ENCODE measurements at places on chromosomes 7 and 10.

DNA sequence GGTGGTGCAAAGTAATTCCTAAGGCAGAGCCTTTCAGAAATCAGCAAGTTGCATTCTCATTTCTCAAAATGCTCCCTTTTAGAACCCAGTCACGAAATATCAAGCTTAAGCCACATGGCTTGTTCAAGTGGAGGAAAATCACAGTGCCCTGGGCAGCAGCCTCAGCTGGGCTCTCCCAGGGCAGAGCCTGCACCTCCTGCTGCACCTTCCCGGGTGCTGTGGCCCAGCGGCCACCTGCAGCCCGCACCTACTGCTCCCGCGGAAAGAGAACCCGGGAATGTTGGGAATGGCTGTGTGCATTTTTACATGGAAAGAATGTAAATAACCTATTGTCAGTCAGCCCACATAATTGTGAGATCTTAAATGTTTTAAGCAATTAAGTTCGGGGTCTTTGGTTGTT is 396.5 kb upstream of the VSTM2A start:
- no peak for DNase-seq

DNA sequence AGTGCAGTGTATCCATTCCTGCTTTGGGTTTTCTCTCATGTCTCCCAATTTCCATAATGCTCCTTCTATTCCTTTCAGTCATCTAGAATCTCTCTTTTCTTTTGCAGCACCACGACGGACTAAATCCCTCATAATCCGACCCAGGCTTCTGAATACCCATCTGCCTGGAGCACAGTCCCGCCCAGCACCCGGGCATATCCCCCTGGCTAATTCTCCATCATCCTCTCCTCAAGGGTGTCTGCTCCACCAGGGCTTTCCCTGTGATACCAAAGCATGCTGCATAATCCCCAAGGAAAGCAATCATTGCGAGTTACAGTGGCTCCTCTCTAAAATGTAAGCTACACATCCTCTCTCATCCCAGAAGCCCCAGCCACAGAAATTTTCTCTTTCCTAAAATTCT is 321.9 kb downstream of the CCDC3 start:
- DNase-seq, result no peak

GRCh38 chr7:10931161-10931560 is 42.5 kb upstream of the PHF14 start:
- DNase-seq, result no peak

- no peak for DNase-seq
Measured at GRCh38 chr7:91408388-91409154, 144.3 kb downstream of the FZD1 start.

GRCh38 chr10:30027057-30028005 is 32.1 kb downstream of the JCAD start:
- no peak for DNase-seq

DNA sequence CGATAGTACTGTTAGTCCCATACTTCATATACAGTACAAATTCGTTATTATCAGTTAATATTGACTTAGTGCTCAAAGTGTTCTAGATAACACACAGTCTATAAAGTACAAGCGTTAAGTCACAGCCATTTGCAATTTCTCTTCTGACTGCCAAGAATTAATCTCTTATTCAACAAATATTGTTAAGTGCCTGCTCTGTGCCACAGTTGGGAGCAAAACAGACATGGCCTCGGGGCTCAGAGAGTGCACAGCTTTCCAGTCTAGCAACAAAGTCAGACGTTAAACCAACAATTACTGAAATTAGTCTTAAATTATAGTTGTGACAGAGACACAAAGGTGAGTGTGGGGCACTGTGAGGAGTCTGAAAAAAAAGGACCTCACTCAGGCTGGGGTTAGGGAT is 113.0 kb upstream of the DPP6 start:
- DNase-seq, result no peak

- no peak for DNase-seq
Measured at GRCh38 chr10:127197154-127197432, 702 bp upstream of the INSYN2A start.

DNA sequence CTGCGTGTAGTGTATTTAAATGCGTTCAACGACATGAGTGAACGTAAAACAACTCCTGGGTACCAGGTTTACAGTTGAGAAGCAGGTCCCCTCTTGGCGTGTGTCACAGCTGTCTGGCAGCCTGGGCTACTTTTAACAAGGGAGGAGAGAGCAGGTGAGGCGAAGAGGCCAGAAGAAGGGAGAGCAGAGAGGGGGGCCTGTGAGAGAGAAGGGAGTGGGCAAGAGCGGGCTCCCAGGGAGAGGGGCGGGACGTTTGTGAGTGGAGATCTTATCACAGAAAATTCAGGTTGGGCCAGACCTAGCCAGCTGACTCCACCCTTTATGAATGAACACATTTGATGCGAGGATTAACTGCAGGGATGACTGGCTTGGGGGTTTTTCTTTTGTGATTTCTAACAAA is 154.0 kb downstream of the CAMK1D start:
- no peak for DNase-seq

DNA sequence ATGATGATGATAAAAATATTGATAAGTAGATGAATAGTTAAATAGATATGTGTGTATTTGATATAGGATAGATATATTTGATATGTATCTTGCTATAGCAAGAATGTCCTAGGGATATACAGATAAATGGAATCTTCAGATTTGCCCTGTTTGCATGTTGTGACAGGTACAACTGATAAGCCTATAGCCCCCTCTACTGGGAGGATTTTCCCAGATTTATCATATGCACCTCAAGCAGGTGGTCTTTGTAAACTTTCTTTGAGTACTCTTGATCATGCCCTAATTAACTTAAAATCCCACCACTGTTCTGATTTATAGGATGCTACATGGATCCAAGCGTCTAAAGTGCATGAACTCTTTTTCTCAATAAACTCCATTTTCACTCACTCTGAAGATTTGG is 1050.7 kb downstream of the SORCS3 start:
- no peak for DNase-seq

GRCh38 chr10:93938140-93938539 is 44.4 kb downstream of the SLC35G1 start:
- DNase-seq, result no peak

DNA sequence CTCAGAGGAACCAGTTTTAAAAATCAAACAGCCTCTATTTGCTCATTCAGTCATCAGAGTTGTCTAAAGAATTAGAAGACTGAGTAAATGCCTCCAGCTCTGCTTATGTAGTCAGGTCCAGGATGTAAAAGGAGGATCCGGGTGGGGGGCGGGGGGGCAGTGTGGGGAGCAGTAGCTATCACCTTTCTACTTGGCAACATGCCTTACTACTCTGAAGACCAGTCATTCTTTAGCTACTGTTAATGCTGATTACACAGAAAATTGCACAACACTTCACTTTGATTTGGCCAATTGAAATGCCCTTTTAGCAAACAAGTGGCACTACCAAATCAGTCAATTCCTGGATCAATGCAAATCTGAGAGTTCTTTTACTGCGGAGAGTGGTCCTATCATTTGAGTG is 164.2 kb downstream of the NXPH1 start:
- DNase-seq, result no peak

DNA sequence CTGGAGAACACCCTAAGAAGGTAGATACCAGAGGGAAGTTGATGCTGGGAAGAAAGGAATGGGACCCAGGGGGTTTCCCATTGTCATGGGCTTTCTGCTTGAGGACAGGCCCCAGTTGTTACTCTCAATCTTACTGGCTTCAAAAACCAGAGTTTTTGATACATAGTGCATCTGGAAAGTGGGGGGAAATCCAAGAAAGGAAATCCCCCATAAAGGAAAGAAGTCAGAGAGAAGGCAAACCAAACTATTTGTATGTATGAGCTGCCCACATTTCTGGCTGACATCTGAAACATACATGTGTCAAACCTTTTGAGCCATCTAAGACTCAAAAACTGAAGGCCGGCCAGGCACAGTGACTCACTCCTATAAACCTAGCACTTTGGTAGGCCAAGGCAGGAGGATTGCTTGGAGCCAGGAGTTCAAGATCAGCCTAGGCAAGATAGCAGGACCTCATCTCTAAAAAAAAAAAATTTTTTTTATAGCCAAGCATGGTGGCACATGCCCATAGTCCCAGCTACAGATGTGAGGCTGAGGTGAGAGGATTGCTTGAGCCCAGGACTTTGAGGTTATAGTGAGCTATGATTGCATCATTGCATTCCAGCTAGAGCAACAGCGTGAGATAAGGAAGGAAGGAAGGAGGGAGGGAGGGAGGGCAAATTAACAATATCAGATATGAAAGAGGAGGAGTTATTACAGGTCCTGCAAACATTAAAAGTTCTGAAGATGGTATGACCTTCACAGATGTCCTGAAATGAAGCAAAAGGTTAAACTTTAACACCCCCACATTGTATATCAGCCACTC is 6.7 kb upstream of the COA1 start:
- no peak for DNase-seq

DNA sequence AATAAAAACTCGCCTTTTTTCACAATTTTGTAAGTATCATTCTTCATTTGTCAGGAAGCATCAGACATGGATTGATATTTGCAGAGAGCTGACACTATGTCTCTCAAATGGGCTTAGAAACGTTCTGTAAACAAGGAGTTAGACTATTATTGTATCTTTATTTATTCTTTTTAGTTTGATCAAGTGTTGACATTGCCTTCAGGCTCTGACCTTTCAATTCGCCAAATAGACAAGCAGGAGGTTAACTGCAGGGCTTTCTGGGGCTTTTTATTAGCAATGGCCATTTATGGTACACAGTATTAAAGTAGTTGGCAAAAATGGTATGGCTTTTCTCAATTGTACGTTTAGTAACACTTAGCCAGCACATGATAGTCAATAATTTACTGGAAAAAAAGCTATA is 221.7 kb downstream of the ZWINT start:
- DNase-seq, result no peak

Data from NCI-H446 (cell line).